ENCODE measurements at places on chromosomes 11 and 22.
A peak's percentile ranks its signal among the peaks of the same experiment; 100 is the strongest.

- no peak for DNase-seq
Observed at GRCh38 chr11:22786475-22786874, 43.1 kb downstream of the SVIP start.

GRCh38 chr11:20053572-20053971 lies 106.7 kb downstream of the DBX1 start:
- DNase-seq = no peak

DNA sequence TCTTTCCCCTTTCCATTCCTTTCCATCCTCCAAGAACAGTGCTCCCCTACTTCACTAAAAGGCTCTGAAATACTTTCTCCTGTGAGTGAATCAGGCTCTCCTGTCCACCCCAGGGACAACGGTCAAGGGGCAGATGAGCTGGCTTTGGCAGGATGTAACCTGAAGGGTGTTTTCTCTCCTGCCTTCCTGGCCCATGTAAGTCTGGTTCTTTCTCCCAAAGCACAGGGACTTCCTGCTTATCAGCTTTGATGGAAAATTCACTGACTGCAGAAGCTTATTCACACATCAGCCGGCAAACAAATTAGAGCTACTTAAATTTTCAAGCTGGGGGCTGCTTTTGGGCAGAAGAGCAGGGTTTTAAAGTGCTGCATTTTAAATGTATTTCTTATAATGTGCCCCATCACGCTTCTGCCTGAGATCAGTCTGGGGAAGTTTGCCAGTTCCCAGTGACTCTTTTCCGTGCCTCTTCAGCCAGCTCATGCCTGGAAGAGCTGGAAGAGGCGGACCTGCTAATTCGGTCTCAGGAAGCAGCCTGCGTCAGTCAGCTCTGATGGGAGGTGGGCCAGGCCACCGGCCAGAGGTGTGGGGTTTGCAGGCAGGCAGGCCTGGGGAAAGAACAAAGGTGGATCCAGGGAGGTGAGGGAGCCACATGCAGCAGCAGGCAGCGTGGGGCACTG lies 140.4 kb upstream of the TBCEL start:
- no peak for DNase-seq

- peak; percentile 90 for DNase-seq
Observed at GRCh38 chr11:63871962-63872799, 33.3 kb downstream of the MARK2 start.

DNA sequence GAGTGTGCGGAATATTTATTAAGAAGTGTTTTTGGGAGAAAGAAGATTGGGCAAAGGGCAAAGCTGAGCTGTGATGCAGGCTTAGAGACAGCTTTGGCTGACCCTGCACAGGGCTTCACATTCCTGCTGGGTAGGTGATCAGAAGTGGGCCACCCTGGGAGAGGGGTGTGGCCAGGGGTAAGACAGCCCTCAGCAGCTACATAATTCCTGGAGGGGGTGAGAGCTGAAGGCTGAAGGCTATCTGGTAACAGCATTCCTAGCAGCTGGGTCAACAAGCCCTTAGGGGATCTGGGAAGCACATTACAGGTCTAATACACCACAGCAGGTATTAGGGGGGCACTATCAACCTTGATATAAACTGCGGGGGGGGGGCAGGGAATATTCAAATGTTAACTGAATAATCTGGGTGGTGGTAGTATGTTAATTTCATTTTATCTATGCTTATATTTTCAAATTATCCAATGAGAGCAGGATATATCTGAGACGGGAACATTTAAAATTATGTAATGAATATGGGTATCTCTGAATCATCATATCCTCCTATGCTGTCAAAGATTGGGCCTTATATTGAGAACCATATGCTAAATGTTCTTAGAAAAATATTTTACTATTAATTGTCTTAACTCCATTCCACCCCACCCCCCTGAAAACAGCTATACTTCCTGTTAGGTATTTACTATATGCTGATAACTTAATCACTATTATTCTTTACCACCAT lies 5.9 kb downstream of the OOSP1 start:
- no peak for DNase-seq

GRCh38 chr11:111476956-111477355 lies 35.2 kb downstream of the BTG4 start:
- DNase-seq = no peak

- DNase-seq = no peak
Observed at GRCh38 chr11:124760806-124761205, 1.3 kb downstream of the ESAM start.

DNA sequence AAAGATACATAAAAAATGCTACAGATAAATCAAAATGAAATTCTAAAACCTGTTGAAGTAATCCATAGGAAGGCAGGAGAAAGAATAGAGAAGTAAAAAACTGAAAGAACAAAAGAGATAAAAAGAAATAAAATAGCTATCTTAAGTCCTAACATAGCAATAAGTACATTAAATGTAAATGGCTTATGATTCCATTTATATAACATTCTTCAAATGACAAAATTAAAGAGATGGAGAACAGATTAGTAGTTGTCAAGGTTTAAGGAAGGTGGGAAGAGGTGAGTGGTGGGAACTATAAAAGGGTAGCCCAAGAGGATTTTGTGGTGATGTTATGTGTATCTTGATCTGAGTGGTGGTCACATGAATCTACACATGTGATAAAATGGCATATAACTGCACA lies 254.8 kb downstream of the FAM76B start:
- no peak for DNase-seq

DNA sequence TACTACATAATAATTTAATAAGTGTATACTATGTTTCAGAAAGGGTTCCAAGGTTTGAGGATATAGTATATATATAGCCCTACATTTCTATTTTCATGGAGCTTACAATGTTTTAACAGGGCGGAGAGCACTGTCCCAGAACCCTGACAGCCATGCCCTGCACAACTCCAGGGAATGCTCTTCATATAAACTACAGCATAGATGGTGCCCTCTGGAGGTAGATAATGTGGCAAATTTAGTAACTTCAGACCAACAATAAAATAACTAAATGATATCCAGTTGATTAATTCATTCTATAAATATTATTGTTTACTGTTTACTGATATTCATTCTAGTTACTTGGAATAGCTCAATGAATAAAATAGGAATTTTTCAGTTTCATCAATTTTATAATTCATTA lies 693.7 kb upstream of the CCDC179 start:
- no peak for DNase-seq

- no peak for DNase-seq
Observed at GRCh38 chr11:19705936-19706335, 6.7 kb upstream of the NAV2 start.

DNA sequence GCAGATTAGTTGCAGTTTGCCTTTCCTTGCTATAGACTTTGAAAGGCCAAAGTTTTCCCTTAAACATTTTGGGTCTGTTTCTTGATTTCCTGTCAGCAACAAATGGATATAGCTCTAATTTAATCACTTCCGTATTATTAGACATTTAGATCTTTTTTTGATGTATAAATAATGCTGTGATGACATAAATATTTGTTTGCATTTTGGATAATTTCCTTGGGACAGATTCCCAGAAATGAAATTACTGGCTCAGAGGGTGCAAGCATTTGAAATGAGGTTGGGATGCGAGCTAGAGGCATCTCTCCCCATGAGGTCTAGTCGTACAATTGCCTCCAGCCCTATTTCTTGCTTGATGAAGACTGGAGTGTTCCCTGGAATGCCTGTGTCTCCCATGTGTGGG lies 94.2 kb downstream of the TBC1D22A start:
- DNase-seq = no peak

DNA sequence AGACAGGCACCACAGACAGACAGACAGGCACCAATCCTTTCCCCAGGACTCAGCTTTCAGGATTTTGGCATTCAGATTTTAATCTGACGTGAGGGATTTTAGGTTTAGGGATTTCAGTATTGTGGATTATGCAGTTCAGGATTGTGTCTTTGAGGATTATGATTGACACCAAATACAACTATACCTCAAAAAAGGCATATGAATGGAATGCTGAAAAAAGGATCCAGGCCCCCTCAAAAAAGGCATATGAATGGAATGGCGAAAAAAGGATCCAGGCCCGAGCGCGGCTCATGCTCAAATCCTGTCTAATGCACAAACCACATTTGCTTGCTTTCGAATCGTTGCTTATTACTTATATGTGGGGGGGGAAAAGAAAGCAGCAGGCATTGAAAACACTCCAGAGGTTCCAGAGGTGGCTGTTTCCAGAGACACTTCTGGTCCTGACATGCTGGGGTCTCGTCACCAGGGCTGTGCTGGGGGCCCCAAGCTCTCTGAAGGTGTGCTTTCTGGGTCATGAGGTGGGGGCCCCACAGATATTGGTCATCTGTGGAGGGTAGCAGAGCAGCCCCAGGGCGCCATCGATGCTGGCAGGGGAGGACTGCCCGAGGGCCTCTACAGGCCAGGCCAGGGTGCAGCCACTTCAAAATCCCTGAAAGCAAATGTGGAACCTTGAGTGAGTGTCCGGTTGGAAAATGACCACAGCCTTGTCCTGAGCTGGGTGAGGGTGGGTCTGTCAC lies 16.8 kb upstream of the OSBPL5 start:
- no peak for DNase-seq

GRCh38 chr11:81380395-81380794 lies 1353.3 kb downstream of the FAM181B start:
- DNase-seq = no peak

GRCh38 chr11:104866815-104867214 lies 31.4 kb downstream of the CASP12 start:
- no peak for DNase-seq

- DNase-seq = no peak
Observed at GRCh38 chr22:47476231-47476630, 713.8 kb downstream of the TBC1D22A start.

- no peak for DNase-seq
Observed at GRCh38 chr11:58813693-58814092, 30.8 kb downstream of the GLYATL2 start.

GRCh38 chr11:35005141-35005780 lies 88.8 kb downstream of the PDHX start:
- DNase-seq = no peak

DNA sequence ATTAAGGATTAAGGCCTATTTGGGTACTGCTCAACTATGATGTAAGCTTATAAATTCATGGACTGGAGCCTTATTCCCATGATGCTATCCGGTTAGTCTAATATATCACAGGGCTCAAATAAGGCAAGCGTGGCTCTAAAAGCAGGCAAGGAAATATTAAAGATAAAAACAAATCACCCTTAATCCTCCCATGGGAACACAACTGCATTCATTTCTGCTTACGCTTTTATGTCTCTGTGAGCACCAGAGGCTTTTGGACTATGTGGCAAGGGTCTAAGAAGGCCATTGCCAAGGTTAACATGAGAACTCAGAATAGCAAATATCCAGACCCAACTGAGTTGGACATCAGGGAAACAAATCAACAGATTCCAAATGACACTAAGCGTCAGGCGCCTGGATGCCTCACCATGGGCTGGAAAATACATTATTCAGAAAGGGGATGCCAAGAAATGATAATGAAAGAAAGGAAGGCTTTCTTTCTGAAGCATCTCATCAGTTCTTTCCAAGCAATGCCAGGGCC lies 138.1 kb downstream of the SLC1A2 start:
- no peak for DNase-seq

GRCh38 chr11:71946144-71946571 lies 17.3 kb downstream of the RNF121 start:
- peak; percentile 23 for DNase-seq

DNA sequence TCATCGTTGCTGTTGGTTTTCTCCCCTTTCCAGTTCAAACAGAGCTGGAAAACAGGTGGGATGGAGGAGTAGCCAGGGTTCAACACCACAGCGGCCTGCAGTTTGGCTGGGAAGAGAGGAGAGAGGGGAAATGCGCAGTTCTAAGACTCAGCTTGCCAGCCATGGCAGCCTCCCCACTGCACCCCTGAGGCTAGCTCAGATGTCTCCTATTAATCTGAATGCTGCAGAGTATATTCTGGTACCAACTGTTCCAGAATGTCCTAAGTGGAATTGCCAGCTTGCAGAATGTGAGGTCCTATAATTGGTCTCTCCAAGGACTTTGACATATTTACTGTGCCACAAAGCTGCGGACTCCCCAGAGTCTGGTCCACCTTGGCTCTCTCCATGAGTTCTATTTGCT lies 32.0 kb downstream of the NEFH start:
- DNase-seq = no peak

DNA sequence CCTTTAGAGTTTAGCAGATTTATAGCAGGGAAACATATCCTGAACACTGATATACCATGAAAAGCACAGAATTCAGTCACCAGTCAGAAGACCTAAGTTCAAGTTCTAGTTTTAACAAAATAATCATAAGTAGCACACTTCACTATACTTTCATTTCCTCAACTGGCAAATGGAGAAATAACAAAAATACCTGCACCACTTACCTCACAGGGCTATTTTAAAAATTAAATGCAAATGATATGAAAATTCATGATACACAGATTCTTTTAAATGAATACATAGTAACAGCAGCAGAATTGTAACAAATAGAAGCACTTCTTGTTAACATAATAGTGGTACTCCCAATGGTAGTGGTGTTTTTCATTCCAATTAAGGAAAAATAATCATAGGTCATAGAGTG lies 139.0 kb downstream of the FCHSD2 start:
- DNase-seq = no peak
